ENCODE measurements at places on chromosomes 1 and 21. TPM values are rescaled to one million over a fixed set of nuclear protein-coding genes. Genes with fewer than 3 reads are reported as not detected.

TTC39A gene
- 0.28 TPM for total RNA-seq

ACTL8 gene
- not detected for total RNA-seq

DNA sequence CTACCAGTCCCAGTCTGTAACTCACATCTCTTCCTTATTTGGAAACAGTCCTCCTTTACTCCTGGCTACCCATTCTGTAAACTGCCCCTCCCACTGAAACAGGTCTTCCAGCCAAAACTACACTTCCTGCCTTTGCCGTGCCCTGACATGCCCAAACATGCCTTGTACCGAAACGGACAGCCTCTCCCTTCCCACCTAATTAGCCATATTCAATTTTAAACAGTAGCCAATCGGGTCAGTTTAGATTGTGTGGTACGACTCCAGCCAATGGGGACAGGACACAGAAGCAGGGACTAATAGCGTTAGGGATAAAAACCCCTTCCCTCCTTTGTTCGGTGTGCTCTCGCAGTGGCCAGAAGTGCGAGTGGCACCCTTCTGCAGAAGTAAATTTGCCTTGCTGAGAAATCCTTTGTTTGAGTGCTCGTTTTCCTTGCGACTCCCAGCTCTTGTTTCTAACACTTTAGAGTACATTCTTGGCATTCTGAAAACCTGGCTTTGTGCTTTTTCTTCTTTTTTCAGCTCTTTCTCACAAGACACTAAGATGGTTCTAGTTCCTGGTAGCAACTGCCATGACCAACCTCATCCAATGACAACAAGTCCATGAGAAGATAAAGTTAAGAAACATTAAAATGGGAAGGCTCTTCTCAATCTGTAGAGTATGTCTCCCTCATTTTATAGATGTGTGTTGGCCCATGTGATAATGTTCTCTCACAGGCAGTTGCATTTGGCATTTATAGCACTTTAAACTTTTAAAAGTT is 325.1 kb upstream of the GREM2 start:
- no peaks in the 10 kb centered on the region for H3K4me1 ChIP-seq
- no peak overlapping the region for H3K27ac ChIP-seq
- no peaks in the 10 kb centered on the region for H3K27me3 ChIP-seq
- H3K4me3 ChIP-seq = no peak overlapping the region

DNA sequence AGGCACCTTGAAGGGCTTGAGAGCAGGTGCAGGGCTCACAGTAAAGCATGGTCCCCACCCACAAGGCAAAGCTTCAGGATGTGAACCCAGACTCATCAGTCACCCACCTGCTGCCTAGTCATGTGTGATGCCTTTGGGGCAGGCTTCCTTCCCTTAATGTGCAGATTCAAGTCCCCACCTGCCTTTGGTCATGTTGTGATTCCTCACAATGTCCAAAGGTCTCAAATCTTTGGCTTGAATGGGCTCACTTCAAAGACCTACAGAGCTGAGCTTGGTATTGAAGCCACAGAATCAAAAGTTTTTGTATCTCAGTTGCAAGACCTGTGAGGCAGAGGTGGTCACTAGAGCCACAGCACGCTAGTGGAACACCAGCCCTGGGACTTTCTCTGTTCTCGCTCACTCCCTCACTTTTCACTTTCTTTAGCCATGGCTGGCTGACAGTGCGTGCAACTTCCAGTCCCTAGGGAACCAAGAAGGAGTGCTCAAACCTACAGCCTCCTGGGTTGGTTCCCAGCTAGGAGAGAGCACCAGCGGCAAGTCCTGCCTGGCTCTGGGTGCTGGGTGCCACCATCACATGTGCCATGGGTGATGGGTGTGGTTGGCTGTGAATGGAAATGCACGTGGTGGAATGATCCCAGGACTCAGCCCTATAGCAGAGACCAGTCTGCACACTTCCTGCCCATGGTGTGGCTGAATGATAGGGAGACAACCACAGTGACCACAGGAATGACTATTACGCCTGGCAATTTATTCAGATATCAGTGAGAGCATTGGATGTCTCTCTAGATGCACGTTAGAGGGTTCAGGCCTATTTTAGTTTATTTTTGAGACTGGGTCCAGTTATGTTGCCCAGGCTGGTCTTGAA is 26.4 kb upstream of the CLIC6 start:
- H3K4me1 ChIP-seq = peaks cover 5% of the 10 kb centered on the region
- H3K27me3 ChIP-seq = no peaks in the 10 kb centered on the region
- H3K4me3 ChIP-seq = no peak overlapping the region
- no peak for DNase-seq
- no peaks in the 10 kb centered on the region for H3K36me3 ChIP-seq

DNA sequence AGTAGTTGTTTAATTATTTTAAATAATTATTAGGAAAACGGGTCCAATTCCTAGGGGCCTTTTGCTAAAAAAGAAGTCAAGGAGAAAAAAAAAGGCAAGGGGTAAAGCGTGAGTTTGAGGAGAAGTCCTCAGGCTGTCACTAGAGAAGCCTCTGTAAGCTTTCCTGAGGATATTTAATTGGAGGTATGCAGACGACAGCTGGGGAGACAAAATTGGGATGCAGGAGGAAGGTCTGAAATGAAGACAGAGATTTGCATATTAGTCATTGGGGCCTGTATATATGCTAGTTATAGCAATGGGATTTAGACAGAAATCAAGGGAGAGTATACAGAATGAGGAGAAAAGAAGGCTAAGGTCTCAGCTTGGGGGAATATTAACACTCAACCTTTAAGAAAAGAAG is 8.6 kb downstream of the ATP6V1G3 start:
- peaks cover 57% of the 10 kb centered on the region for H3K4me1 ChIP-seq
- DNase-seq = no peak
- H3K27ac ChIP-seq = no peak overlapping the region
- no peaks in the 10 kb centered on the region for H3K27me3 ChIP-seq

DNA sequence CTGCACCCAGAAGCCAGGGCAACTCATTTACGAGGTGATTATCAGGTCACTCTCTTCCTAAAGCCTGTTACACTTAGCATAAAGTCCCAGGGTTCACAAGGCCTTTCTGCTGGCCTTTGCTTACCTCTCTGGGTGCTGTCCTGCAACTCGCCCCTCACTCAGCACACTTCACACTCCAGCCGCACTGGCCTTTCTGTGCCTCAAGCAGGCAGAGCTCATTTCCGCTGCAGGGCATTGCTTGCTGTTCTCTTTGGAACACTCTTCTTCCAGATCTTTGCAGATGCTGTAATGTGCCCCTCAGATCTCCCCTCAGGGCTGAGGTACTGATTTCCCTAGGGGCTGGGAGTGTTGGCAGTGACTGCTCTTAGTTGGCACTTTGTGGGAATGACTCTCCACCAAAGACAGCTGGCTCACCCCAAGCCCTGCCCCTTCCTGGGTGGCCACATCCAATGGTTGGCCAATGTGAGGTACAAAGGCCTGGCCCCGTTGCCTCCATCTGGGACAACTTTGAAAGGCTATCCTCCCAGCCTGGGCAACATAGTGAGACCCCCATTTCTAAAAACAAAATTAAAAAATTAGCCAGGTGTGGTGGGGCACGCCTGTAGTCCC is 50.8 kb upstream of the SSBP3 start:
- H3K4me1 ChIP-seq = peaks cover 26% of the 10 kb centered on the region
- no peaks in the 10 kb centered on the region for H3K27me3 ChIP-seq
- DNase-seq = no peak
- no peaks in the 10 kb centered on the region for H3K36me3 ChIP-seq

DNA sequence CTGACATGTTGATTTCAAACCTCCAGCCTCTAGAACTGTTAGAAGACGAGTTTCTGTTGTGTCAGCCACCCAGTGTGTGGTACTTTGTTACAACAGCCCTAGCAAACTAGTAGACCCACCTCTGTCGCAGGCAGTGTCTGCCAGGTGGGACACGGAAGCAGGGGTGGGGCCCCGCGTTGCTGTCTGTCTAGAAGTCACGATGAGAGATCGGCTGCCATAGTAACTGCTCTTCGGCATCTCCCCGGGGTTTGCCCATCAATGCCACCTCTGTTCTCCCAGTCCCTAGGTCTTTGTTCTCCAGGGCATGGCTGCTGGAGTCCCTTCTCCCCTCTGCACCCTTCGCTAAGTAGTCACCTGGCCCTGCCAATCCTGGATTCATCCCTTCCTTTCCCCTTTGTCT is 15.2 kb upstream of the CLSTN1 start:
- no peaks in the 10 kb centered on the region for H3K36me3 ChIP-seq
- no peak overlapping the region for H3K27ac ChIP-seq
- no peaks in the 10 kb centered on the region for H3K27me3 ChIP-seq
- H3K4me1 ChIP-seq = no peaks in the 10 kb centered on the region
- peak; percentile 11 for DNase-seq

DNA sequence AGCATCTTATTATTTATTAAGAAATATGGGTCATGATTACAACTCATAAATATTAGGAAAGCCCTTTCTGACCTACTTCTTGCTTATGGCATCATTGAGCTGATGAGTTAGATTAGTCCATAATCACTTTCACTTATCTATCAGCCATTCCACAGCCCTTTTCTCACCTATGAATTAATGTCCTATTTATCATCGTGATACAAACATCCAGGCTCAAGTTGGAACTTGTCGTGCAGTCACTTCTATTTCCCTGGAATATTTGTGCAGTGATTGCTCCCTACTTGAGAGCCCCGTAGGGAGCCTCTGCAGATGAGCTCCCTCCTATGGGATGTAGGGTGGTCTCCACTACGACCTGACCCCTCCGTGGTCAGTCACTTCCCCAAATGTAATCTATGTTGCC is 8.1 kb upstream of the F3 start:
- H3K4me1 ChIP-seq = no peaks in the 10 kb centered on the region
- no peak for DNase-seq
- H3K27ac ChIP-seq = no peak overlapping the region
- no peaks in the 10 kb centered on the region for H3K27me3 ChIP-seq
- H3K4me3 ChIP-seq = no peak overlapping the region
- H3K36me3 ChIP-seq = no peaks in the 10 kb centered on the region

DNA sequence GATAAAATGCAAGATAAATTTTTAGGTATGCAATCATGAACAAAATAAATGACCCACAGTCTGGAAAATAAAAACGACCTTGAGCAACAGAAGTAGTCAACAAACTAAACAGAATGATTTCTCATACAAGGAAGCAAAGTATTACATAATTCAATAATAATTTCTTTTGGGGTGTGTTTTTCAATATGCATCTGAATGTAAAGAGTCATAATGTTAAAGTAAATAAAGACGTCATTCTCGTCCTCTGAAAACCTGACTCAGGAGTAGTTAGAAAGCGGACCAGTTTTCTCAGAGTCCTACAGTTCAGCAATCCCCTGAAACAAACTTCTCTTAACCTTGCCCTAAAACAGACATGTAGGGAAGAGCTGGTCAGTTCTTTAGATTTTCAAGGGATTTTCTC is 18.6 kb downstream of the CDC42BPA start:
- no peaks in the 10 kb centered on the region for H3K36me3 ChIP-seq
- H3K4me3 ChIP-seq = no peak overlapping the region
- H3K4me1 ChIP-seq = no peaks in the 10 kb centered on the region
- DNase-seq = no peak
- no peaks in the 10 kb centered on the region for H3K27me3 ChIP-seq

DNA sequence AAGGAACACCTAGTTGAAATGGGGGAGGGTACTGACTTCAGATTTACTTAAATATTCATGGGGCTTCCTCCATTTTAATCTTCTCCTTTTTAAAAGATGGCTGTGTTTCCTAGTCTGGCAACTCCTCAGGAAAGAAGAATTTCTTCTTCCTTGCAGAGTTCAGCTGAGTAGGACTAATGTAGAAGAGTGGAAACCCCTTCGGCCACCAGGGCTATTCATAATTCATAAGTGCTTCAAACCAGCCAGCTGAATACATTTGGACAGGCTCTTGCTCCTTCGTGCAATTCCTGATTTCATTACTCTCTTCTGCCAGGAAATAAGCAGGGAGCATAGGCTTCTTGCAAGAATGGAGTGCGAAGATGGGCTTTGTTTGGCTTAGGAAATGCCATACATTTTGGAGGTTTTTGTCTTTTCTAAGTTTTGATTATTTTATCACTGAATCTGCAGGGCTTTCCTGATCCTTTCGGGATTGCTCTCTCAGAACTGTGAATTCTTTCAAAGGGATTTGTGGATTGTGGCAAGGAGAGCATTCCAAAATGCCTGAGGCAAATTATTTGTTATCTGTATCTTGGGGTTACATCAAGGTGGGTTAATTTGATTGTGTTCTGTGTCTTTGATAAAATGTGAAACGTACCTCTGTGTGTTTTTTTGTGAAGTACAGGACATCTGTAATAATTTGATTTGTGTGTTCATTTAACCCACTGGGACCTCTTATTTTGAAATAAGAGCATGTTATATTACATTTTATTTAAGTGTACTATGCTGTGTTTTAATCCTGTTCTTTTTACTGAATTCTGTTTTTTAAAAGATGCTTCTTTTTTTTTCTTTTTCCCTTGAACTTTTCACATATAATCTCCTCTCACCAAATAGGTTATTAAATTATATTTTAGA is 179.4 kb upstream of the SGIP1 start:
- H3K4me1 ChIP-seq = peaks cover 94% of the 10 kb centered on the region
- H3K27me3 ChIP-seq = no peaks in the 10 kb centered on the region

DNA sequence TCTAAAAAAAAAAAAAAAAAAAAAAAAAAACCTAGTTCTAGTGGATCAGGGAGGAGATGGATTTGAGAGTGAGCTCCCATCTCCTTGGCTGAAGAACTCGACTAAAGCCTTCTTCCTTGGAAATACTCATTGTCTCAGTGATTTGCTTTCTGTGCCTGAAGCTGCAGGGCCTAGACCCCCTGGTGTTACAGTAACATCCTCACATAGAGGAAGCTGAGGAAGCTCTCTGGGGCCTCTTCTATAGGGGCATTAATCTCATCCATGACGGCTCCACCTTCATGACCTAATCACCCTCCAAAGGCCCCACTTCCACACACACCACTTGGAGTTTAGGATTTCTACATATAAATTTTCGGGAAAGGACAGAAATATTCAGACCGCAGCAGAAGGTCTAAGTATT is 95.9 kb upstream of the ETS2 start:
- H3K27ac ChIP-seq = no peak overlapping the region
- no peak overlapping the region for H3K4me3 ChIP-seq
- DNase-seq = no peak

DNA sequence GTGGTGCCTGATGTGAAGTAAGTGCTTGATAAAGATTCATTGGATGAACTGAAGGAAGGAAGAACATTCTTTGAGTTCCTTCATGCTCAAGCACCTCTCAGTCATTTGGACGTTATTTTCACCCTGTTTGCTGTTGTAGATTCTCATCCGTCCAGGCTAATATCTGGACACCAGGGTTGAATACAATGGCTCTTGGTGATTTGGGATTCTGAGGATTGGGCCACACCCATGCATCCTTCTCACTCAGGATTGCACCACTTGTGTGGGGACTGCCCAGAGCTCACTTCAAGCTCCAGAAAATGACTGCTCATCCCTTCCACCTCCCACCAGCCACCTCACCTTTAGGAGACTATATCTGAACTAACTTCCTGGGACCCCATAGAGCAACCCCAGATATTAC is 117.1 kb upstream of the IPO9 start:
- no peak overlapping the region for H3K27ac ChIP-seq
- no peaks in the 10 kb centered on the region for H3K27me3 ChIP-seq
- no peaks in the 10 kb centered on the region for H3K36me3 ChIP-seq
- no peak for DNase-seq

GRCh38 chr1:21644906-21645305 is 24.3 kb downstream of the RAP1GAP start:
- no peak for DNase-seq
- H3K27ac ChIP-seq = no peak overlapping the region
- H3K4me3 ChIP-seq = no peak overlapping the region
- peaks cover 6% of the 10 kb centered on the region for H3K27me3 ChIP-seq
- no peaks in the 10 kb centered on the region for H3K4me1 ChIP-seq
